ENCODE measurements at places on chromosomes 16 and 17. TPM values are rescaled to one million over a fixed set of nuclear protein-coding genes. Genes with fewer than 3 reads are reported as not detected.
A peak's percentile ranks its signal among the peaks of the same experiment; 100 is the strongest.

- DNase-seq: no peak
Measured at GRCh38 chr16:74580833-74581232, 26.1 kb downstream of the GLG1 start.

DNA sequence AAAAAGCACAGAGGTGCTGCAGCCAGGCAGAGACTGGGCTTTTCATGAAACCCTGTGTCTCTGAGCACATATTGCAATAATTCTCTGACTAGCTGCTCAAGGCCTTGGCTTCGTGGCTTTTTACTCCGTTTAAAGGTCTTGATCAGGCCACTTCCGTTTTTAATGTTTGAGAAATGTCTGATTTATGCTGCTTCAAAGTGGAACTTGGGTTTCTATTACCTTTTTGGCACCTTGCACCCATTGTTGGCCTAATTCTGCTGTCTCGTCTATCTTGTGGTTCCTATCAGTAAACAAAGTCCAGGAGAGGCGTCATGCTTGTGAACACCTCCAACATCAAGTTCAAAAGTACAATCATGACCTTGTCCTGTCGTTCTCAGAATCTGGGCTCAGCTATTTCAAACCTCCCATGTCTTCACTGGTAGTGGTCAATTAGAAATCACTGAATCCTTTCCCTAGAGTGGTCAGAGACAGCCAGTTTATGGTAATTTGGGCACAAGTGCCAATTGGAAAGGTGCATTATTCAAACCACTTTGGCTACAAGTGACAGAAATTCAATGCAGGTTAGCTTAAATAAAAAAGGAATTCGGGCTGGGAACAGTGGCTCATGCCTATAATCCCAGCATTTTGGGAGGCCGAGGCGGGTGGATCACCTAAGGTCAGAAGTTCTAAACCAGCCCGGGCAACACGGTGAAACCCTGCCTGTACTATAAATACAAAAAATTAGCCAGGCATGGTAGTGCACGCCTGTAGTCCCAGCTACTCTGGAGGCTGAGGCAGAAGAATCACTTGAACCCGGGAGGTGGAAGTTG, 33.3 kb upstream of the METTL9 start:
- DNase-seq: no peak

DNA sequence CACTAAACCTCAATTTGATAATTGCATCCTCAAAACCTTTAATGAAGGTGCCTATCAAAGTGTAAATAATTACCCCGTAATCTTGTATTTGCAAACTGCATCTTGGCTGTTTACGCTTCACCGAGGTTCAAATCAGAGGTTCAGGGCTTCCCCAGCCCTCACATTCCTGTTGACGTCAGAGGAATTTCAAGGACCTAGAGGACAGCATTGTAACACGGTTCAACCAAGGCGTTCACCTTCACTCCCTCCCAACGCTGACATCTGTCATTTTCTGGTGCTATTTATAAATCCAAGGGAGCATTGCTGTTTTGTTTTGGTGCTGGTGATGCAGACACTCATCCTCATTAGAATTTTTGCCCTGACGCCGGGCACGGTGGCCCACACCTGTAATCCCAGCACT, 691.6 kb upstream of the RBFOX1 start:
- no peak for DNase-seq

GRCh38 chr17:81834831-81835267, at the start of gene PPP1R27:
Gene PPP1R27 (minus strand): TSS chr17:81835050. CDS start chr17:81834953, 97 bp downstream.
- DNase-seq: no peak

- DNase-seq: no peak
Measured at GRCh38 chr17:53191878-53192277, 630.8 kb upstream of the KIF2B start.

- no peak for DNase-seq
Measured at GRCh38 chr17:37066322-37067255, 117.8 kb downstream of the AATF start.

GRCh38 chr16:80680839-80681238, 123.6 kb downstream of the CDYL2 start:
- no peak for DNase-seq

DNA sequence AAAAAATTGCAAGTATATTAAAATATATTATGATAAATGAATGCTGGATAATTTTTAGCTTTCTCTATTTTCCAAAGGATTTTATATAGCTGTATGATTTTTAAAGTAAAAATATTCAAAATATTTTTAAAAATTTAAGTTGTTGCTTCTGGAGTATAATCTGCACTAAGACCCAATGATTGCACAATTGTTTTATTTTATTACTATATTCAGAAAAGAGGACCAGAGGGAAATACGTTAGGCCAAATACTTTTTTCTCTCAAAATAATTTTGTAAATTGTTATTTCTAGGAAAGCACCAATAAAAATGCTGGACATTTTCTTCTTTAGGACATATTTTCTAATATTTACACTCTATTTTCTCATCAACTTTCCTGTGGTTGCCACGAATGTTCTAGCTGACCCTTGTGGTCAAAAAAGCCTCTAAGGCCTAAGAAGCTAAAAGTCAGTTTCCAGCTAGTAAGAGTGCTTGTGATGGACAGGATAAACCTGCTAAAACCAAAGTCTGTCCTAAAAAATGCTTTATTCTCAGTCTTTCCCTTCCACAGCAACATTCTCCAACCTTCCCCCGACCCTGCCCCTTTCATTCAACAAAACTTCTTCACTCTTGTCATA, 31.2 kb downstream of the MMD start:
- no peak for DNase-seq

- DNase-seq: no peak
Measured at GRCh38 chr16:48246066-48246465, 1.3 kb downstream of the ABCC11 start.

DNA sequence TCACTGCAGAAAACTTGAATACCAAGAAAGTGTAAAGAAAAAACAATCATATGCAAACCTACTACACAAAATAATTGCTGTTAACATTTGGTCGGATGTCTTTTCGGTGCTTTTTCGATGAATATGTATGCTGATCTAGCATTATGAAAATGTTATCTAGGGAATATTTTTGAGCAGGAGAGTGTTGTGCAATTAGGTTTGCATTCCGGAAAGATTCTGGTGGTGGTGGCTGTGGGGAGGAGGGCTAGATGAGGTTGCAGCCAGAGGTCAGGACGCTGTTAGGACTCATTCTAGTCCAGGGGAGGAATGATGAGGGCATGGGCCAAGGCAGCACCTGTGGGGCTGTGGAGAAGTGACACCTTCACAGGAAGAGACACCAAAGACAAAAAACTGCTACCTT, 258.0 kb upstream of the ASIC2 start:
- no peak for DNase-seq

- no peak for DNase-seq
Measured at GRCh38 chr17:72056727-72057290, 64.0 kb upstream of the SOX9 start.

- peak; percentile 66 for DNase-seq
Measured at GRCh38 chr17:8185582-8186445, 4.2 kb downstream of the BORCS6 start.

GRCh38 chr16:67910158-67910557, 17.1 kb downstream of the PSKH1 start:
- peak; percentile 81 for DNase-seq

DNA sequence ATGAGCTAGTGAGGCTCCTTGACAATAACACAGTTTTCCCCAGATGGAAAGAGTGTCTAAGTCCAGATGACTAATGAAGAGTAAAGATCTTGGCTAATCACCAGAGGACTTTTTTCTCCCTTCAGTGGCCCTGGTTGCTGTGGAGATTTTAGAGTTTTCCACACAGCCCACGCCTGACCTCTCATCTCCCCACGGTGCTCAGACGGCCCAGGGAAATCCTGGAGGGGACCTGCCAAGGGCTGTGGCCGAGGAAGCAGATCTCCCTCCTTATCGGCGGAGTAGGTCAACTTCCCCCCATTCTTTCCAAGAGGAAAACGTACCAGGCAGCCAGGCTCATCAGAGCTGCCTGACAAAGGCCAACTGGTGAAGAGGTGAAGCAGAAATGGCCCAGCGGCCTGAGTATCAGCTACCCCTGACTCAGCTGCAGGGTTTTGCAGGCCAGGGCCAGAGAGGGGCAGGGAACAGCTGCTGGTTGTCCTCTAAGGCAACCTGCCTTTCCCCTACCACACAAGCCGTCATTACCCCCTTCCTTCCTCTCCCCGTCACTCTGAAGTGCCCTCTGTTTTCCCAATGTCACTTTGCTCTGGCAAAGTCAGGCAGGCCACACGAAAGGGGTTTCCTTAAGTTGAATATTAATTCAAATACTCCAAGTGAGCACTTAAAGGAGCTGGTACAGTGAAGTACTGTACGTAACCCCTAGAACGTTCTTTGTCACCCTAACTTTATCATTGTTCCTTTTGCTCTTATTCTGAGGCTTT, 140.2 kb upstream of the ADAMTS18 start:
- DNase-seq: no peak

GRCh38 chr17:81960130-81960958, 643 bp downstream of the NOTUM start:
- DNase-seq: no peak

- no peak for DNase-seq
Measured at GRCh38 chr16:10868104-10868595, 8.9 kb upstream of the CIITA start.

DNA sequence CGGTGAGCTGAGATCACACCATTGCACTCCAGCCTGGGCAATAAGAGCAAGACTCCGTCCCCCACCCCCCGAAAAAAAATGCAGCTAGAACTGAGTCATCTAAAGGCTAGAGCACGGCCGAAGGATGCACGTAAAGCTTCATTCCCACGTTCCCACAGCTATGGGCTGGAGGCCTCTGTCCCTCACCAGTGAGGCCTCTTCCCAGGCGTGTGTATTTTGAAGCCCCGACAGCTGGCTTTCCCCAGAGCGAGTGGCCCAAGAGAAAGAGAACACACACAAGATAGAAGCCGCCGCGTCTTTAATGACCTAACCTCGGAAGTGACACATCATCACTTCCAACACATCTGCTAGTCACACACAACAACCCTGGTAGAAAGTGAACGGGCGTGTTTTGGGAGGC, 6.6 kb upstream of the KCTD5 start:
- DNase-seq: no peak

DNA sequence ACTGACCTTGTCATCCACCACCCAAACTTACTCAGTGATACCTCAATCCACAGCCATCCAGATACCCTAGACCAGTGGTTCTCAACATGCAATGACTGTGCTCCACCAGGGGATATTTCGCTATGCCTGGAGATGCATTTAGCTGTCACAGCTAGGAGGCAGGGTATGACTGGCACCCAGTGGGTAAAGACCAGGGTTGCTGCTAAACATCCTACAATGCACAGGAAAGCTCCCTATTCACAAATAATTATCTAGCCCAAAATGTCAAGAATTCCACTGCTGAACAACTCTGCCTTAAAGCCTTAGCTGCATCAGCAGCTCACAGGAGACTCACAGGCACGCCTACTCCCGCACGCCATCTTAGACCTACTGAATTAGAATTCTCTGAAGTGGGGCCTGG, 212.6 kb downstream of the GRIN2A start:
- no peak for DNase-seq

Gene CTRB1
- not detected for total RNA-seq

Gene SLC47A1
- total RNA-seq: 2.0 TPM

Gene IKZF3
- not detected for total RNA-seq

Gene KCNH4
- not detected for total RNA-seq

Gene TTYH2
- total RNA-seq: 1.8 TPM

Gene EVPLL
- total RNA-seq: 0.11 TPM

Gene NPIPA1
- 42.8 TPM for total RNA-seq

Gene CD300H
- total RNA-seq: not detected

Measured in foreskin keratinocyte (primary cell).